ENCODE measurements at places on chromosomes 7 and 10.

DNA sequence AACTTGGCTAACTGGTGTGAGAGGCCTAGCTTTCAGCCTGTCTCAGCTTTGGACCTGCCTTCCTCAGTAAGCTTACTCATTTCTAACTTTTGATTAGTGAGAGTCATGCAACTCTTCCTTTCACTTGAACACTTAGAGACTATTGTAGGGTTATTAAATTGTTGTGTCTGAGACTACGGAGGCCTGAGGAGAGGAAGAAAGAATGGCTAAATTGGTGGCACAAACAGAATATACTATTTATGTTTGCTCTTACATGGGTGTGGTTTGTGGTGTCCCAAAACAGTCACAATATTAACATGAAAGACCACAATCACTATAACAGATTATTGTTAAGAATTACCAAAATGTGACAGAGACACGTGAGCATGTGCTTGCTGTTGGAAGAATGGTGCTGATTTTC lies 82.1 kb downstream of the TRIM24 start:
- DNase-seq = no peak

GRCh38 chr7:80002865-80003264 lies 131.8 kb upstream of the GNAI1 start:
- DNase-seq = no peak

- no peak for DNase-seq
Observed at GRCh38 chr10:18205098-18205834, 65.0 kb downstream of the CACNB2 start.

DNA sequence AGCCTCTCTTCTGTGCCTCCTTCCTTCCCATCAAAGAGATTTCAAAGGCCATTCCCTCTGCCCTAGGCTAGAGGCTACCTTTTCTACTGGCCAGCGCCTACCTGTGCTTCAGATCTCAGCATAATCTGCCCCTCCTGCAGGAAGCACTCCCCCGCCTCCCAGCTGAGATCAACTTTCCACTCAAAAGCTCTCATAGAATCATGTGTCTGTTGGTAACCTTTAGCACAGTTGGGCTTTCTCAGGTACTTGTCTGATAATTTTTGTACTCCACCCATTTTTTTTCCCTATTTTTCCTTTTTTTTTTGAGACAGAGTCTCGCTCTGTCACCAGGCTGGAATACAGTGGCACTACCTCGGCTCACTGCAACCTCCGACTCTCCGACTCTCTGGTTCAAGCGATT lies 231.0 kb upstream of the PRSS58 start:
- DNase-seq = no peak

DNA sequence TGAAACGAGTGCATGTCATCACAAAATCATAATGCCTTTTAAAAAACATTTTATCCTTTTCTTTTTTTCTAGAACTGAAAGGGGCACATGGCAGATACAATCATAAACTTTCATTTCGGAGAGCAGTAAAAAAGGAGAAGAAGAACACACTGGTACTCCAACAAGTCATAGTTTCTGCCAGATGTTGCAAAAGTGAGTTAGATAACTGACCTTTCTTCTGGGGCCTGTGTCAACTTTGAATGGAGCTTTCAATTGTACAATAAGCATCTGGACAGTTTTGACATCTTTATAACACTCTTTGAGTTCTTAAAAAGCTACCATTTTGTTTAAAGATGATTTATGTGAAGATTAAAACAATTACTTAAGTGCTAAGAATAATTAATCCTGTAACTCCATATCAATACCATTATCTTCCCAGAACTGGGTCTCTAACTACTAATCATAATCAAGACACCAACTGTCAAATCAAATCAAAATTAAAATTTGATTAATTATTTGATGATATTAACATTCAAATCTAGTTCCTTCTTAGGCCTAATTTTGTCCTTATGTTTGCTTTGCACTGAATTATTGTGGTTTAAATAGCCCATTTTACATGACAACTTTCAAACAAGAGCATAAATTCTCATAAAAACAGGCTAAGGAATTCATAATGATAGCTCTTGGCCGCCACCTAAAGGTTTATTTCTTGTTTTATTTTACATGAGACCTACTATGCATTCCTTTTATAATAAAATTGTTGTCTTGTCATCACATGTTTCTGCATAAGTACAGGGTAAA lies 19.5 kb upstream of the ITGB8 start:
- DNase-seq = no peak

GRCh38 chr10:103766751-103767505 lies 88.4 kb downstream of the SH3PXD2A start:
- no peak for DNase-seq

DNA sequence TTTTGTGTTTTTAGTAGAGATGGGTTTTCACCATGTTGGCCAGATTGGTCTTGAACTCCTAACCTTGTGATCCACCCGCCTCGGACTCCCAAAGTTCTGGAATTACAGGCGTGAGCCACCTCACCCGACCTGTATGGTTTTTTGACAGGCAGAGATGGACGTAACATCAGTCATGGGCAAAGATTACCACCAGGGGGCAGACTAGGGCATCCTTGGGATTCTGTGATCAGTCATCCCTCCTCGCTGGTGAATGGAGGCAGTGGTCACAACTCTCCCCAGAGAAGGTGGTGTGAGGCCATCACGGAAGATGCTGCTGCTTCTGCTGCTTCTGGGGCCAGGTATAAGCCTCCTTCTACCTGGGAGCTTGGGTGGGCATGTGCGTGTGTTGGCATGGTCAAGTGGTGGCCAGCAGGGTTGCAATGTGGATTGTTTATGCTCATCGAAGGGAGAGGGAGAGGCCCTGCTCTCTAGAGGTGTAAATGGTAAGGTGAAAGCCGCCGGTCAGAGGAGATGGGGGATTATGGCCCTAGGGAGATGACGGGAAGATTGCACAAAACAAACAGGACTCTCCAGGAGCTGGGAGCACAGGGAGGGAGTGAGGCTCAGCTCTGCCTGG lies 122.7 kb upstream of the PRSS1 start:
- DNase-seq = peak; percentile 13

- DNase-seq = no peak
Observed at GRCh38 chr7:78642751-78643150, 810.7 kb downstream of the MAGI2 start.

DNA sequence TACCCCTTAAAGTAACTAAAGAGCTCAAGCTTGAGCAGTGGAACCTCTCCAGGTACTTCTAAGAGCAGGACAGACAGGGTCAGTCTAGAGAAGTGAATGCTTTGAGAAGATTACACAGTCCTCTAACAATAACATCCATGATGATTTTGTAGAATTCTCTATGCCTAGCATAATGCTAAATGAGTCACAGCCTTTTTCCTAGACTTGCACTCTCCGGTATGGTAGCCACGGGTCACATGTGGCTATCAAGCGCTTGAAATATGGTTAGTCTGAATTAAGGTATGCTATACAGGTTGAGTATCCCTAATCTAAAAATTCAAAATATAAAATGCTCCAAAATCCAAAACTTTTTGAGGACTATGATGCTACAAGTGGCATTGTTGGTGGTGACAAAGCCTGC lies 166.6 kb upstream of the MKLN1 start:
- DNase-seq = no peak

DNA sequence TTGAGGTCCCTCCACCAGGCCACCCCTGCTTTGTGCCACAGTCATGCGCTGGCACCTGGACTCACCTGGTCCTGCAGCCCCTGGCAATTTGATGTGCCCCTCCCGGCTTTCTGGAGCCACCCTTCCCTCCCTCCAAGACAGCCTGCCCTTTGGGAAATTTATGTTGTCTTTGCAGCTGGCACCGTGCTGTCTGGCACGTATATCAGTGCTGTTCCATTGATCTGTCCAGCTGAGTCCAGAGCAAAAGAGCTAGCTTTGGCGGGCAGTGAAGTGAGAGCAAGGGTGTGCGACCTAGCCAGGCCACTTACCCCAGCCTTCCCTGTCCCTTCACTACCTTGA lies 5.7 kb downstream of the RARRES2 start:
- DNase-seq = no peak

GRCh38 chr10:70074165-70074564 lies 21.5 kb downstream of the MACROH2A2 start:
- no peak for DNase-seq

DNA sequence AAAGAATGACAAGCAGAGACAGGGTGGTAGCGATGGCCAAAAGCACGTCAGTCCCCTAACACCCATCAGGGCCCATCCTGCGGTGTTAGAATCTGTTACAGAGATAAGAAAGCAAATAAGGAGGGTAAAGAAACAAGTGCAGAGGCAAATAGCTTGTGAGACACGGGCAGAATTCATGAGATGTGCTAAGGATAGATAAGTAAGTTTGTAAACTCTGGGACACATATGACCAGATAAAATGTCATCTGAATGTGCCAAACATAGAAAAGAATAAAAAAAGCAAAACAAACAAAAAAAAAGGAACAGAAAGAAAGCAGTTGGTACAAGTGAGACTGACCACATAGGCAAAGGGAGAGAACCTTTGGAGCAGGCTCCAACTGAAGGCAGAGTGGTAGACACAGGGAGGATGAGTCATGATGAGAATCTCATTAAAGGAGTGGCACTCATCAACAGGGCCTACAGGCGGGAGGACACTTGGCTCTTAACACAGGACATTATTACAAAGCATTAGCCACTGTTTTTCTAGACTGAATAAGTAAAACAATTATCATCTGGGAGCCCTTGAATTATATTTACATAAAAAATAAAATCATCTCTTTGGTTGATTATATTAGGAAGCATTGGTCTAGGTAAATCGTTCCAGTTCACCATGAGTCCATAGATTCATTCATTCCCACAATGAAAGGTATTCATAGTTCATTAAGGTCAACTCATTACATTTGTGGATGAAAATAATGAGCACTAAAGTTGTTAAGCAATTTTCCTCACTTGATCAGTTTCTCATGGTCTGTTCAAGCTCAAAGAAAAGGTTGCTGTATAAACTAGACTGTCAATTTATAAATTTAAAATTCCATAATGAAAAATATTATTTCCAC lies 21.5 kb upstream of the EPHB6 start:
- DNase-seq = no peak

Data from GM12891 (cell line).